Stimulated activated CD4-positive, alpha-beta T cell treated with anti-CD3 and anti-CD28 coated beads, Interleukin-4, amount 100 ng/mL, for 1 hour (primary cell): ENCODE measurements at places on chromosomes 13 and 19.

- DNase-seq, result no peak
Measured at GRCh38 chr19:41309180-41310032, 566 bp upstream of the CCDC97 start.

DNA sequence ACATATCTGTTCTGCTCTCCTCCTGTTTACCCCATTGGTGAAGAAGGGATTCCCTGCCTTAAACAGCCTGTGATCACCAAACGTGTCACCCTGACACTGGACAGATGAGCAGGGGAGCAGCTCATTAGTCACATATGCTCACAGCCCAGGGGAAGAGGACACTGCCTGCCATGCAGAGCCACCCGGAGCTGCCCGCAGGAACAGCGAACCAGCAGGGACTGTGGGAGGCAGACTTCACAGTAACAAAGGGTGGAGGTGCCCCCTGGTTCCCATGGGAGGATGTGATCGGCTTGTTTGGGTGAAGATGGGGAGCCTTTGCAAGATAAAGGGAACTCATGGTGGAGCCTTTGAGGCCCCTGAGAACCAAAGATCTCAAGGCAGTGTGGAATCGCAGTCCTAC lies 88.6 kb upstream of the FARP1 start:
- DNase-seq, result no peak

DNA sequence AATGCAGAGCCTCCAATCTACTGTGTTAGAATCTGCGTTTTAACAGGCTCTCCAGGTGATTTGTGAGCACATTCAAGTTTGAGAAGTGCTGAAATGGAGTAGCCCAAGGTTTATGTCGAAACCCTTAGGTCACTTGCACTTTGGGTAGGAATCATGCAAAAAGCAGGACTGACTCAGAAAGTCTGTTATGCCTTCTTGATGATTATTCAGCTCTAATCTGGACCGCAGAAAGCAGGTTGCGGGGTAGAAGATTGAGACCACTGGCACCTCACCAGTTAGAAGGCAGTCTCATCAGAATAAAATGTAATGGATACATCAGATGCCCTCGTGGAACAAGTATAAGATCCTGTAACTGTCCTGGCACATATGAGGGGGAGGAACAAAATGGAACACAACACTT lies 326.3 kb downstream of the DCLK1 start:
- DNase-seq, result no peak

DNA sequence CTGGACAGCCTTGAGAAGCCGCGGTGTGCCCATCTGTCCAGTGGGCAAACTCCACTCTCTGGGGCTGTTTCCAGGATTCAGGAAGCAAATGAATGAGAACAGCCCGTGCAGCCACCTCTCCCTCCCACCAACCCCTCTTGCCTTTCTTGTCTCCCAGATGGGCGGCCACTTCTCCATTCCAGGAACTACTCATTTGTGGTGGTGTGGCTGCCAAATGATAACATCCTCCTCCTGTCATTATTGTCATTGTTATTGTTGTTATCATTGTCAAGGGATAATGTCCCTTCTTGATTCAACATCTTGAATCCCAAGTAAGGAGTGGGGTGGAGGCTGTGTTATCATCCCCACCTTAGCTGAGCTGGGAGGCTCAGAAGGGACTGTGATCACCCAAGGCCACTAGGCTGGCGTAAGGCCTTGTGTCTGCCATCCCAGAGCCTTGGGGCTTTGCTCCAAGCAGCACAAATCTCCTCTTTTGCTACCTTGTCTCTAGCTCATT lies 1.6 kb downstream of the DNM2 start:
- DNase-seq, result no peak

DNA sequence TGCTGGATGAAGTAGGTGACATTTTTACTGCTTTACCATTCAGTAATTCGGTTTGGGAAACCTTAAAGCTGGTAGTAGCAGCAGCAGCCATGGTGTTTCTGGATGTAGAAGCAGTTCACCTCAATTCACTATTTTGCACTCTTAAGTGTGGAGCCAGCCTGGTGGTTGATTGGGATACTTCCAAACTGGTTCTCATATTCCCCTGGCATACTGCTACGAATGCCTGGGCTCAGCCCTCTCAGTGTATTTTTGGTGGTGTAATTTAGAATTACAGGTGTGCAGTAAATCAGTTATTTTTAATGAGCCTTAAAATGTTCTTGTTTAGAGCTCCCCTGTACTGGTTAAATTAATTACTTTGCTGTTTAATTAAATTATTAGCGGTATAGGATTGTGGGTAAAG lies 12.4 kb downstream of the HNRNPM start:
- DNase-seq, result no peak

DNA sequence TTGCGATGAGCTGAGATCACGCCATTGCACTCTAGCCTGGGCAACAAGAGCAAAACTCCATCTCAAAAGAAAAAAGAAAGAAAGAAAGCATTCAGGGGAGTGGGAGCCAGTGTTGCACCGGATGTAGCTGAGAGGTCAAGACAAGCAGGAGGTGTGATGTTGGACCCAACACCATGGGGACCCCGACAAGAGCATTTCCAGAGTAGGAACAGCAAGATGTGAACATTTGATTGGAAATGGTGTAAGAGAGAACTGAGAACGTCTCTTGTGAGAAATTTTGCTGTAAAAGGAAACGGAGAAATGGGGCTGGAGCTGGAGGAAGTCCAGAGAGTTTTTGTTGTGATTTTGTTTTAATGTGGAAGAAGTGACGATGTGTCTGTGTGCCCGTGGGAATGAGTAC lies 15.8 kb upstream of the DPF1 start:
- DNase-seq, result no peak

DNA sequence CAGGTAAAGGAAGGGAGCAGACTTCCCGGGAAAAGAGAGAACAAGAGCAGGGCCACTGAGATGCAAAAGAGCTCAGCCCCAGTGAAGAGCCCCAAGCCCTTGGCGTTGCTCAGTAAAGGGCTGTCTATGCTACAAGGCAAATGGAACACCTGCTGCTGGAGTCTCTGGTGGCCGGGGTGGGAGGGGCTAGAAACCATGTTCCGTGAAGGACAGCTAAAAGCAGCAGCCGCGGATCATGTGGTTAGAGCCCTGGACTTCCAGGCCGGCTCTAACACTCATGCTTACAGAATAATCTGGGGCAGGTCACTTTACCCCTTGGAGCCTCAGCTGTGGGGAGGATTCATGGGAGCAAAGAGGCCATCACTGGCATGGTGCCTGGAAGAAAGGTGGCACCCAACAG lies 17.8 kb downstream of the POU2F2 start:
- no peak for DNase-seq

GRCh38 chr13:21008026-21008425 lies 53.4 kb downstream of the LATS2 start:
- no peak for DNase-seq

GRCh38 chr19:56866538-56866937 lies 26.0 kb upstream of the PEG3 start:
- DNase-seq, result no peak

DNA sequence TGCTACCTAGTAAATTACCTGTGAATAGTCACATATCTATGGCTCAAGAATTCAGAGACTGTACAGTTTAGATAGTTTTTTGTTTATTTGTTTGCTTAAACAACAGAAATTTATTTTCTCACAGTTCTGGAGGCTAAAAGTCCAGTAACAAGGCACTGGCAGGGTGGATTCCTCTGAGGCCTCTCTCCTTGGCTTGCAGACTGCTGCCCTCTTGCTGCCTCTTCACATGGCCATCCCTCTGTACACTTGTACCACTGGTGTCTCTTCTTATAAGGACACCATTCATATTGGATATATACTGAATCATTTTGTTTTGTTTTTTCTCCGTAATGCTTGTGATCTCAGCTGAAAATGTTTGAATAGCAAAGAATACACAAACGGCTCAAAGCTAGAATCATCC lies 56.4 kb upstream of the MIR17HG start:
- no peak for DNase-seq

DNA sequence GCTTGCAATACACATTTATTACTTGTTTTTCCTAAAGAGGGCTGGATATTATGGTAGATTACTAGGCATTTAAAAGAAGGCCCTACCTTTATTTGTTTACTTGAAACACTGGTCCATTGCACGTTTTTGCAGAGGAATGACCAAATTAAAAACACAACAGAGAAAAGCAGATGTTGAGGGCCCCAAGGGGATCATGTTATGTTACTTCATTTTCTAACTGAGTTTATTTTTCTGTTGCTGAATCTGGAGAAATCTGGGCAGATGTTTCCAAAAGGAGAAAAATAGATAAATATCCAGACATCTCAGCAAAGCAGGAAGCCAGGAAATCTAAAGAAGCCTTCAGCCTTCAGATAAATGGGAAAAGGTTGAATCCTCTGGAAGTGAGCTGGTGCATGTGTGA lies 353.0 kb downstream of the NDFIP2 start:
- DNase-seq, result no peak

DNA sequence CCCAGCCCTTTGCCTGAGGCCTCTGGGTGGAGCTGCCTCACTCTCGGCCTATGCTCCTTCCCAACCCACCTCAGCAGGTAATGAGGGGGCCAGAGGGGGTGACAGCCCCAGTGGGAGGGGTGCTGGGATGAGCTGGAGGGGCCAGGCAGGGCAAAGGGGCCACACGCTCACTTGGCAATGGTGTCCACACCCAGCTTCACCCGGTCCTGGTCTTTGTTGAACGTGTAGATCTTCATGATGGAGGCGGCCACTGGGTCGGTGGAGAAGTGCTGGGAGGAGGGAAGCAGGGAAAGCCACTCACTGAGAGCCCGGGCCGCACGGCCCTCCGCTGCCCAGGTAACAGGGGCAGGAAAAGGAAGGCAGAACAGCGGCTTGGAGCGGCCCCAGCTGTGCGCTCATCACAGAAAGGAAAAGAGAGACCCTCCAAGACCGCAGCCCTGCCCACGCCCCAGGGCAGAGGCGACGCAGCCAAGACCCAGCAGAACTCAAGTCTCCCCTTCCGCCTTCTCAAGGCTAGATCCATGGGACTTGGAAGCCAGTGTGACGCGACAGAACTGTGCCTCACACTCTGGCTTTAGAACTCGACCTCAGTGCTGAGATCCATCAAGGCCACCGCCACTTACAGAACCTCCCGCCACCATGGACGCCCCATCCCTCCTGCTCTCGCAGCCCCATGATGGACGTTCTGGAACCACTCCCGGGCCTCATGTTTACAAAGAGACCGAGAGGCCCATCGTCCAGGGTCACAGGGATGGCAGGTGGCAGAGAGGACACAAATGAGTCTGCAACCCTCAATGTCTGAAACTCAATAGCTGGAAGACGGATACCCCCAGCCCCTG lies 9.2 kb downstream of the UBXN6 start:
- no peak for DNase-seq
